ENCODE measurements at places on chromosomes 16 and 17.

GRCh38 chr17:58279016-58279711, 1.6 kb downstream of the MPO start:
- DNase-seq = no peak

GRCh38 chr16:55944377-55944802, 69.2 kb upstream of the CES5A start:
- peak; percentile 82 for DNase-seq

GRCh38 chr16:13038591-13038990, 137.2 kb downstream of the SHISA9 start:
- DNase-seq = no peak

DNA sequence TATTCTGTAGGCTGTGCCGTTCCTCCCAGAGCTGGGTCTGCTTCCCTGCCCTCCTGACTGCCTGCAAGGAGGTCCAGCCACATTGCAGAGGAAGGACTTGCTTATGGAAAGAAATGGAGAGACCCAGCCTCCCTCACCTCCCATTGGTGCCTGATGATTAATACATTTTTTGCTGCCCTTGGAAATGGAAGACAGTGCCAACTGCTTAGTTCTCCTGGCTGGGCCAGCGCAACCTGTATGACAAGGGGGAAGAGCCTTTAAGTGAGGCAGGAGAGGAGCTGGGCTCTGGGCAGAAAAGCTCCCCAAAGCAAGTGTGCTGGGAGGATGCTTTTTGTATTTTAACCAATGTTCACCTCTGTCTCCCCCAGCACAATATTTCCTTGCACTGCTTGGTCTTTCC, 238.5 kb downstream of the SOX9 start:
- no peak for DNase-seq

DNA sequence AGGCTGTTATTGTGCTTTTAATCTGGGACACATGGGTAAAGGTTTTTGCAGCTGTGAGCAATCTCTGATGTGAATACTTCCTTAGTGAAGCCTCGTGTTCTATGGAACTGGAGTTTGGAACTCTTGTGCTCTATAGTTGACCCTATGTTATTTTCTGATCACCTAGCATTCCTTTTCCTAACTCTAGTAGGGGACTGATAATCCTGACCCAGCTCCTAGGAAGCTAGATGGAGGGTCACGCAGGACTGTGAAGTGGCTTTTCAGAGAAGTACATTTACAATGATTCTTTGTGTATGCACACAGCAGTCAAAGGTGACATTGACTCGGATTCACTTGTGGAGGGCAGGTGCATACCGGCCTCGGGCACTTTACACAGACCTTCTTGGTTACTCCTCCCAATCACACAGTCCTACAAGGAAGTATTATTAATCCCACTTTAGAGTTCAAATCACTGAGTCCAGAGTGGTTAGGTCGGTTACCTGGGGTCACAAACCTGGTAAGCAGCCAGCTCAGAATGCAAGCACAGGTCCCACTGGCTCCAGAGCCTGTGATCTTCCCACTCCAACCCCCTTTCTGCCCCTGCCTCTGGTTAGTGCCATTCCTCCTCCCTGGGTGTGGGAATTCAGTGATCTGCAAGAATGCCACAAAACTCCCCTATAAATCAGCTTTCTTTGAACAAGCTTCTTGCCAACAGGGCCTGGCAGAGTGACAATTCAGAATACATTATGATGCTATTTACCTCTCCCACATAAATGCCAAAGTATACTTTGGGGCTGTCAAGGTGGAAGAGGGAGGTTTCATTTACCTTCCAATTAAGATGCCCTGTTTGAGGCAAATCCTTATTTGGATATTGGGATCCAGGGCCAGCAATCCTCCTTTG, 7.1 kb downstream of the CHD9NB start:
- DNase-seq = no peak

- DNase-seq = no peak
Observed at GRCh38 chr17:39755554-39756379, 18.0 kb downstream of the GRB7 start.

DNA sequence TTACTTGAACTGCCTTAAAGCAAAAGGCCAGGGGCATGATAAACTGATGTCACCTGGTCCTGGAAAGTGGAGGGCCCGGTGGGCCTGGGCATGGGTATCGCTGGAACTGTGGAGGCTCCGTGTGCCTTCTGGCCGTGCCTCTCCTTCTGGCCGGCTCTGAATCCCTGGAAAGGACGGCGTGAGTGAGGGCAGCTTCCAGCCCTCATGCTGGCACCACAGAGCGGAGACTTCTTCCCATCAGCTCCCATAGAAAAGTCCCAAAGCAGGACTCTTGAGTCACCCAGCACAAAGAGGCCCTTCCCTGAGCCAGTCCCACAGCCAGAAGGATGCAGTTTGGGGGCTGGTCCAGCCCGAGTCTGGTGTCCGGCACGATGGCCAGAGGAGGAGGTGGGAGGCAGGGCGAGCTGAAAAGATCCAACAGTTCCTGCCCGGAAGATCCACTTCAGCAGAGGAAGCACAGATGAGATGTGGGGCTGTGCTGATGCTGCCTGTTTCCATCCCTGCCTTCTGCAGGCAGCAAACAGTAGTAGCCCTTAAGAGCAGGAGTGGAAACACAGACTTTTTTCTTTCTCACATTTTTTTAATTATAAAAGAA, 7.8 kb downstream of the GAA start:
- peak; percentile 2 for DNase-seq

DNA sequence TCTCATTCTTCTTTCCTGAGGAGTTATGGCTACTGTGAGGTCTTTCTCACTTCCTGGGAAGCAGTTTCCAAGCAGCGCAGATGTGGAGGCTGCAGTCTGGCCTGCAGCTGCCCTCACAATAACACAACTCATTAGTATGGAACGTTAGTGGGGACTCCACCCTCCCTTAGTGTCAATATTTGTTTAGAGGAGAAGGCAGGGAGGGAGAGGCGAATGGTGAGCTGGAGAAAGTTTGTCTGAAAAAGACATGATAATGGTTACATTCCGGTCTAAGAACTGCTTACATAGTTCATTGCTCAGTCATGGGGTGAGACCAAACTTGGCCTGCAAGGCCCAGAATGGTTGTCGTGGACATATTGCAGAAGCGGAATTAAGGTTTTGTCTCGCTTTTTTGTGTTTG, 170.2 kb downstream of the HS3ST3B1 start:
- peak; percentile 36 for DNase-seq

DNA sequence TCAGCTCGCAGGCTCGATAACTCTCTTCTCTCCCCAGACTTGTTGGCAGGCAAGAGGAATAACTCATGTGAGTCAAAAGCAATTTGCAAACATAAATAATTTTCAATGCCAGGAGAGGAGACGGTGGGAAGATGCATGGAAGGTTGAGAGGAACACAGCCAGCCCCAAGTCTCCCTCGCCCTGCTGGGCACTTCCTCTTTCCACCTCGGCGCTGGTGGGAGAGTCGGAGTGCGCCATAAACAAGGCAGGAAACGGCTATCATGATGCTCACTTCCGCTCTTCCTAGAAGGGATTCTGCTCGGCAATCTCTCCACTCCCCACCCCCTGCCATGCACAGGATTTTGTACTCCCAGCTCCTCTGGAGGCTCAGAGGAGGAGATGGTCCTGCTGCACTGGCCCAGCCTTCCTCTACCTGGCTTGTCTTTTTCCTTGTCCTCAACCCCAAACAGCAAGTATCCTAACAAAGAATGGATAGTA, 13.0 kb downstream of the CBX4 start:
- no peak for DNase-seq

- peak; percentile 91 for DNase-seq
Observed at GRCh38 chr17:29176558-29177351, 3.4 kb downstream of the MYO18A start.

DNA sequence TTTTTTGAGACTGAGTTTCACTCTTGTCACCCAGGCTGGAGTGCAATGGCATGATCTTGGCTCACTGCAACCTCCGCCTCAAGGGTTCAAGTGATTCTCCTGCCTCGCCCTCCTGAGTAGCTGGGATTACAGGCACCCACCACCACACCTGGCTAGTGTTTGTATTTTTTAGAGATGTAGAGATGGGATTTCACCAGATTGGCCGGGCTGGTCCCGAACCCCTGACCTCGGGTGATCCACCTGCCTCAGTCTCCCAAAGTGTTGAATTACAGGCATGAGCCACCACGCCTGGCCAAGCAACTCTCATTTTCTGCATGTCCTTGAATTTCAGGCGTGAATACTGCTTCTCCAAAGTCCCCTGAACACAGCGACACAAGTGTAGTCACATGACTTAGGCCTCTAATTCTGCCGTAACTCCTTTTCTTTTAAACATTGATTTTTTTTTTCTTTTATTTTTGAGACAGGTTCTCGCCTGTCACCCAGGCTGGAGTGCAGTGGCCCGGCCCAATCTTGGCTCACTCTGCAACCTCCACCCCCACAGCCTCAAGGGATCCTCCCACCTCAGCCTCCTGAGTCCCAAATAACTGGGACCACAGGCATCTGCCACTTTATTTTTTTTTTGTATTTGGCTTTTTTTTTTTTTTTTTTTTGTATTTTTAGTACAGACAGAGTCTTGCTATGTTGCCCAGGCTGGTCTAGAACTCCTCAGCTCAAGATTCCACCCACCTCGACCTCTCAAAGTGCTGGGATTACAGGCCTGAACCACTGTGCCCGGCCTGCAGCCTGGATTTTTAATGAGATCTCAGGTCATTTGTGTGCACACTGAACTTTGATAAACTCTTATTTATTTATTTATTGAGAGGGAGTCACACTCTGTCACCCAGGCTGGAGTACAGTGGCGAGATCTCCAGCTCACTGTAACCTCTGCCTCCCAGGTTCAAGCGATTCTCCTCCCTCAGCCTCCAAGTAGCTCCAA, 124.6 kb downstream of the KCNJ18 start:
- no peak for DNase-seq

GRCh38 chr17:28159004-28159403, 116.5 kb downstream of the NLK start:
- DNase-seq = no peak

- DNase-seq = peak; percentile 5
Observed at GRCh38 chr16:20484726-20485125, 33.4 kb downstream of the ACSM2A start.

GRCh38 chr17:10116753-10117420, 81.5 kb downstream of the GAS7 start:
- no peak for DNase-seq

GRCh38 chr16:2795395-2796143, 2.7 kb upstream of the PRSS41 start:
- DNase-seq = peak; percentile 60

GRCh38 chr17:31401456-31402254, 10.2 kb downstream of the RAB11FIP4 start:
- DNase-seq = no peak

DNA sequence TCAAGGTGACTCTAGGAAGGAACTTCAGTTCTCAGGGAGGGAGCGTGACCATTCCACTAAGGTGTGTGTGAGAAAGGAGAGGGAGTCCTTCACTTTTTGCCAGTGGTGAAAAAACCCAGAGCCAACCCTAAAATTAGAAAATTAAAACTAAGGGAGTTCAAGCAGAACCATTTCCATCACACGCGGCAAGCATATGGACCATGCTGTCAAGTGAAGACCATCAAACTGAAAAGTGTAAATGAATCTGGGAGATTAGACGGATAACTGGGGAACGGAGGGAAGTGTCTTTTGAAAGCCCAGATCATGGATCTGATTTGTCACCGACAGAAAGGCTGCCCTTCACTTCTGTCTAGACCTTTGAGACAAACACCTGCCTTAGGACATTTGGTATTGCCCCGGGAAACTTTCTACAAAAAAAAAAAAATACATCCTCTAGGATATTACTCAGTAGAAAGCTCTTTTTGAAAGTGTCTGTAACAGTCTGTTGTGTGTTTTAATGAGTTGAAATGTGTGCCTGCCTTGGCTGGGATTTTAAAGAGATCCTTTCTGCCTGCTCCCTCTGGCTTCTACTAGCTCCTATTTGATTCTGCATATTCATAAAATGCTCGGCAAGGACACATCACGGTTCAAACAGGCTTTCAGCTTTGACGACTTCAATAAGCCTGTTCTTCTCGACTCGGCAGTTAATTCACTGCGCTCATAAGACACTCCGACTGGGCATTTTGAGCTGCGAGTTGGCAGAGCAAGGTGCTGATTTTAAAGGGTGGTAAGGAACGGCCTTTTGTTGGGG, 81.4 kb upstream of the ERCC4 start:
- no peak for DNase-seq
